Urothelium cell line (cell line): ENCODE measurements at places on chromosomes 16 and 17.

GRCh38 chr17:12522743-12523183 lies 142.9 kb upstream of the MYOCD start:
- peak; percentile 87 for DNase-seq

DNA sequence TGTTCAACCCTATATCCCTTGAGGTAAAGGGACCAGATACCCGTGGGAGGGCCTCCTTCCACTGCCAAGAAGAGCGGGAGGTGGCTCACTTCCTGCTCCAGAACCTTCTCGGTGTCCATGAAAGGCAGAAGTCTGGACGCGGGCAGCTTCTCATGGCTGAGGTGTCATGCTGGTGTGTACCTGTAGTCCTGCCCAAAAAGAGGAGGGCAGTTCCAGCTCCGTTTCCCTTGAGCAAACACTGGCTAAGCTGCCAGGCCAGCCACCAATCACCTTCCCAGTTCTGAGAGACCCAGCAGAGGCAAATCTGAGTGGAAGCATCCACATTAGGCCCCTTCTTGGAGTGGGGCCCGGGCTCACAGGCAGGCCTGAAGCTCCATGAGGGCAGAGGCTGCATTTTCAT lies 5.6 kb downstream of the TMEM11 start:
- DNase-seq: no peak

DNA sequence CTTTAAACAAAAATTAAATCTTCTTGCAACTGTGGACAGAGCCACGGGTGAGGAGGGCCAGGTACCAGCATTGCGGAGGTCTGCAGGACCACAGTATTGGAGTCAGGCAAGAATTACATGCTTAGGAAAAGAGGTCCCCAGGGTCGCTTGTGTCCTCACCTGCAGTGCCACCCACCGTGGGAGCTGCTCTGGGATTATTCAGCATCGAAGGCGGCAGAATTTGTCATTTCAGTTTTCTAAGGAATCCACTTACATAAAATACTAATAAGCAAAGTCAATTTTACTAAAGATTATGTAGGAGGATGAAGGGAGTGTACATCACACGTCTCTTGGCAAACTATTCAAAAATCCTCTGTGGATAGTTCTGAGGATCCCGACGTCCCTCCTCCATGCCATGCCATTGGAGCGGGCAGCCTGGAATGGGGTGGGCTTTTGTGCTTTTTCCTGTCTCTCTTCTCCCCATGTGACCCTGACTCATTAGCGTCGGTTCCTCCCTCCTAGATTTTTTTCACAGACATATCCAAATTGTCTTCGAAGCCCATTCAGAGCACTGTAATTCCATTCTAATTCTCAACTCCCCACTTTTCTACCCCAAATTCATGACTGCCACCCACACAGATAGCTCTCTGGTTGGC lies 3.0 kb upstream of the PIK3R6 start:
- no peak for DNase-seq

GRCh38 chr17:3835410-3836229 lies 10.4 kb downstream of the NCBP3 start:
- DNase-seq: no peak

DNA sequence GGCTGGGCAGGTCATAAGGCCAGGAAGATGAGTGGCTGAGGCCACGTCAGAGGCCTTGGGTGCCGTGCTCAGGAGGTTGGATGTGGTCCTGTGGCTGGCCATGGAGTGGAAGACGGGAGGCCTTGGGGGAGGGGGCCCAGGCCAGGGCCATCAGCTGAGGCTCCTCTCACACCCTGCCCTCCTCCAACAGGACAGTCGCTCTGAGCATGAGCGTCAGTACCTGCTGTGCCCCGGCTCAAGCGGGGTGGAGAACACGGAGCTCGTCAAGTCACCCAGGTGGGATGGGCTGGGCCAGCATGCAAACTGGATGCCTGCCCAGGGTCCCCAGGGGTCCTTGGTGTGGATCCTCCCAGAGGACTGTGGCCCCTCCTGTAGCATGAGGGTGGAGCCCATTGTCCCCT lies 19.2 kb downstream of the POLR3E start:
- DNase-seq: no peak

- no peak for DNase-seq
Measured at GRCh38 chr17:38401459-38401858, 26.8 kb upstream of the ARHGAP23 start.

- DNase-seq: no peak
Measured at GRCh38 chr16:20004931-20005330, 68.8 kb downstream of the GPR139 start.

DNA sequence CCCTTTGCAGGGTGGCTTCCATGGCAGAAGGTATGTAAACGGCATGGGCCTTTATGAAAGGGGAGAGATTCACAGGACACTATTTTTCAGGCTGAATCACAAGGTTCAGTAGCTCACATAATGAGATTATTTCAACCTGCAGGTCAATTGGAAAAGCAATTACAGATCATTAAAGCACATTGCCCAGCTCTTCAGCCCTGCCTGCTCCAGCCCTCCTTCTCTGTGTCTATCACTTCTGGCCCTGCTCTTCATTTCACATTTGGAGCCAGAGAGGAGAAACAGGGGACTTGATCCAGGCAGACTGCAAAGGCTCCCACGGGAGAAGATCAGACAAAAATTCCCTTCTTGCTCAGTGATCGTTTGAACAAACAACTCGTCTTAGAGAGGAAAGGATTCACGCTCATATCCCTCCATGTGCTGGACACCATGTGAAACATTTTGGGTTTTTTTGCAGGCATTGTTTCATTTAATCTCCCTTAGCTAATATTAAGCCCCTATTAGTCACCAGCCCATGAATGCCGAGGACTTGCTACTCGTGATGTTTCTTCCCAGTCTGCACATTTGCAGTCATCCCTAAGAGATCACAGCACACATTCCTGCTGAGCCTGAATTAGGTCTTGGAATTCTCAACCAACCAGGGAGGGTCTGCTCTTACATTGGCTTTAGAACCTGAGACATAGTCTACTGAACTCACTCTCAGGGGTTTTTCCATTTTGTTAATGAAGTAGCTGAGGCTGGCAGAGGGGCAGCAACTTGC lies 443.9 kb upstream of the CCL2 start:
- DNase-seq: no peak

GRCh38 chr17:58402047-58402446 lies 15.3 kb downstream of the RNF43 start:
- DNase-seq: peak; percentile 79

DNA sequence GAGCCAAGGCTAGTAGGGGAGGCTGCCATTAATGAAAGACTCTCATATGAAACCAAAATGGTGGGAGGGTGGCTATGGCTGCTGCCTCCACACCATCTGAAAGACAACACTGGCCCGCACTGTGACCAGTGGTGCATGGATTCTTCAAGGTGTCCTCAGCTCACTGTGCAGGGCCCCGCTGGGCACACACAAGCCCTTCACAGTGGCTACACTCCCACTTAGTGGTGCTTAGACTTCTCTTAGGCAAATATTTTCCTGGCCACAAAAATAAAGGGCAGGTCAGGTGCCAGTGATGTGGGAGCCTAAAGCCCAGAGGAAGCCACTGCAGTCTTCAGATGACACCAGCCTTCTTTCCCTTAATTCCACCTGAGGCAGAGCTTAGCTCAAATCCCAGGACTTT lies 38.1 kb upstream of the IRX3 start:
- no peak for DNase-seq

DNA sequence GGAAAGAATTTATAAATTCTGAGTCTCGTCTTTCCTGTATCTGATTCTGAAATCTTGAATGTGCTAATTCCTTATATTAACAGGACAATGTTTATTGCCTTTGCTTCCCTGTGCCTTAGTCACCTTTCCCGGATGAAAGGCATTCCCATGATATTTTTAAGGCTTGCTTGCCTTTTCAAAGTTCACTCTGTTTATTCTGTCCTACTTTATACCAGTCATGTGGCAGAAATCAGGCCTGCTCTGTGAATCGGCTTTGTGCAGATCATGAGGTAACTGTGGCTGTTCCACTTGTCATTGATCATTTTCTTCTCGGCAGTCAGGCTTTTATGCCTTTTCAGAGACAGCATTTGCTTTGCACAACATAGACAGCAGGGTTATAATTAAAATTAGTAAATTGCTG lies 28.8 kb upstream of the ABCC11 start:
- no peak for DNase-seq

DNA sequence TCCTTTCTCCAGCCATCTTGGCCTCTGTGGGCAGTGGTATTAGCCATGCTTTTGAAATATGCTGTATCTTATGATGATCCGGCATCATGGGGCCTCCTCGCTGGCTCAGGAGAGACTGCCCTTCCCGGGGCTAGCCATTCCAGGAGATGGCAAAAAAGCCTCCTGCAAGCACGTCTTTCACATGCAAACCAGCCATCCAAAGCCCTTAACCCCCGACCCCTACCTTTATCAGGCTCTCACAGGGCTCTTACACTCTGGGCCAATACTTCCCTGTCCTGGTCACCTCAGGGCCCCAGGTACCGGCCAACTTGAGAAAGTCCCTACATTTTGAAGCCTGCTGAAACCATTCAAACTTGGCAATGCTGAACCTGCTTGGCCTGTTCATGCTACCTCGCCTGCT lies 36.4 kb downstream of the MYH13 start:
- no peak for DNase-seq

- DNase-seq: peak; percentile 14
Measured at GRCh38 chr16:27843800-27844199, 219.7 kb downstream of the GSG1L start.

DNA sequence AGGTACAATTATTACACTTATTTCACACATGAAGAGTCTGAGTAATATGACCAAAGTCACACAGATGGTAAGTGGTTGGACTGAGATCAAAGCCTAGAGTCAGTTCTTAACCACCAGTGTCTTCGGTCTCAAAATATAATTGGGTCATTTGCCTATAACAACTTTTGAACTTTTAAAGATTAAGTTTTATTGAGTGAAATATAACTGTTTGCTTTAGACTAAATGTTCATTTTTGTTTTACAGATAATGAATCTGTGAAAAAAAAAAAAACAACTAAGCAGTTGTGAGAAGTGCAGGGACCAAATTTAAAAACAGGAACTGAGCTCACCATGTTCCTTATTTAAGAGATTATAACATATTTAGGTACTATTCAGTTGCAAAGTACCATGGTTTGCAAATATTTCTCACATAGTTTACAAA lies 150.1 kb downstream of the ITFG1 start:
- no peak for DNase-seq

GRCh38 chr17:29045734-29046472 lies 3.0 kb downstream of the PIPOX start:
- DNase-seq: no peak

DNA sequence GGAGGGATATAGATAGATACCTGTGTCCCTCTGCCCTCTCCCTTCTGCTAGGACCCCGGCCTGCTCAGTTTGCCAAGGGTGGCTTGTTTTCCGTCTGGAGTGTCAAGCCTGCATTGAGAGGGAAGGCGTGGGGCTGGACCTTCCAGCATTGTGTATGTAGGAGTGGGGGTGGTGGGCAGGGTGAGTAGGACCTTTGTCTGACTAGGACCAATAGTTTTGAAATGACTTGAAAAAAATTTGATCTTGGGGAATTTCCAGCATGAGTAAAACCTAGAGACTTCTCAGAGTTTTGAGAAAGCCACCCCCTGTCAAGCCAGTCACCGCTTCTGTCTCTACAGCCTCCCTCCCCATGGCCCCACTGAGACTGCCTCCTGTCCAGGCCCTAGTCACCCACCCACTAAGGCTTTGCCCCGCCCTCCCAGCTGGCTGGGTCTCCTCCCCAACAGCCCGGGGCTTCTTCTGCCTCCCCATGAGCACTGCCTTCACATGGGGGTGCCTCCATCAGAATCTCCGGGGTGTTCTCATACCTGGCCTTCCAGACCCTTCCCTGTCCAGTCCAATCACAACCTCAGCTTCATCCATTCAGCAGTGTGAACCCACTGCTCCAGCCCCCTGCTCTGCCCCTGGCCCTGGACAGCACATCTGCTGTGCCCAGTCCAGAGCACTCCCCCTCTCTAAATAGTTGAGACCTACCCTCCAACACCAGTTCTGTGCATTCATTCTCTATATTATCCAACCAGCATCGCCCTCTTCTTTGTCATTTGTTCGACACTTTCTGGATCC lies 207.0 kb downstream of the MSI2 start:
- DNase-seq: peak; percentile 64

GRCh38 chr17:72523491-72523890 lies 402.7 kb downstream of the SOX9 start:
- no peak for DNase-seq

DNA sequence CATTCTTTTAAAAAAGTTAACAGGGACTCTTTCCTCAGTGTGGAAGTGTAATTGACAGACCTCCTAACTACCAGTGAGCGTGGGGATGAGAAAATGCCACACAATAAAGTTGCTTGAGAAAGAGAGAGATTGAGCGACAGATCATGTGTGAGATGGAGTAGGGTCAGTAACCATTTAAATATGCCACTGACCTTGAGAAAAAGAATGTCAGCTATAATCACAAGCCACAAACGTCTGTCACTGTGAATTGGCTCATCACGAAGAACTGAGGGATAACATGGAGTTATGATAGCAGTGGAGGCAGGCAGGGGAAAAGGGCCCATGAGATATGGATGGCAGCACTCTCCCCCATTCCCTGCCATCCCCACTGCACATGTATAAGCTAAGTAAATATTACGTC lies 253.9 kb downstream of the SLC39A11 start:
- no peak for DNase-seq

GRCh38 chr17:55158439-55158838 lies 106.3 kb upstream of the HLF start:
- peak; percentile 17 for DNase-seq

GRCh38 chr17:2482218-2482617 lies 29.5 kb downstream of the METTL16 start:
- no peak for DNase-seq

- DNase-seq: no peak
Measured at GRCh38 chr16:78552716-78553115, 453.3 kb downstream of the WWOX start.

GRCh38 chr17:73787076-73788059 lies 143.1 kb upstream of the SDK2 start:
- DNase-seq: no peak

DNA sequence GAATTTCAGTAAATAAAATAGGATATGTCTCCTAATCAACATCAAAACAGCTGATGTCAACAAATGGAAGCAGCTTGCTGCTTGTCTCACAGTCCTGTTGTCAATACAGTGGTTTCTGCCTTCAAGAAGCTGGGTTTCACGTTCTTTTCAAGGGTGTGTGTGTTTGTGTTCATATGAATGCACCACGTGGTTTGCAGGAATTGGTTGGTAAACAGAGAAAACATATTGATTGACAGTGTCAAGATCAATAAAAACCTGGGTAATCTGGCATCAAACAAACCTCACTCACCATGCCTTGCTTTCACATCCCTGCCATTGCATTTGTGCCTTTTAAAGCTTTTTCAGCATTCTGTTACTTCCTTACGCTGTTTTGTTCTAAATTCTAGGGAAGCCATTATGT lies 585.7 kb upstream of the CA10 start:
- no peak for DNase-seq

GRCh38 chr17:58993311-58993710 lies 113.4 kb downstream of the TRIM37 start:
- no peak for DNase-seq

- DNase-seq: no peak
Measured at GRCh38 chr17:2053380-2054261, 1.3 kb upstream of the HIC1 start.

DNA sequence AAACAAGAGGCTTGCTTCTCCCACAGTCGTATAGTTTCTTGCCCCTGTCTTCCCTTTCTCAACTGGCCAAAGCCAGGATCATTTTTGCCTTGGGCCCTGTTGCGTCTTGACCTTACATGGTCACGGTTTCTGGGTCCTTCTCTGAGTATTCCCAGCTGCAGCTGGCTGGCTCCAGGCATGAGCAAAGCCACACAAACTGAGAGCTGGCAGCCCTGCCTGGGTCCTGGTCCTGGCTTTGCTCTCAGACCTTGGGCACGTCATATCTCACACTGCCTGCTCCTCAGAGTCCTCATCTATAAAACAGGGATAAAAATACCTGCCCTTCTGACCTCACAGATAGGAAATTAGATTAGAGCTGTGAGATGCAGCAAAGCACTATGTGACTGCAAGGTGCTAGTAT lies 277.6 kb downstream of the CBLN1 start:
- DNase-seq: no peak
